ENCODE measurements at places on chromosomes 3 and 15. TPM values are rescaled to one million over a fixed set of nuclear protein-coding genes. Genes with fewer than 3 reads are reported as not detected.

DNA sequence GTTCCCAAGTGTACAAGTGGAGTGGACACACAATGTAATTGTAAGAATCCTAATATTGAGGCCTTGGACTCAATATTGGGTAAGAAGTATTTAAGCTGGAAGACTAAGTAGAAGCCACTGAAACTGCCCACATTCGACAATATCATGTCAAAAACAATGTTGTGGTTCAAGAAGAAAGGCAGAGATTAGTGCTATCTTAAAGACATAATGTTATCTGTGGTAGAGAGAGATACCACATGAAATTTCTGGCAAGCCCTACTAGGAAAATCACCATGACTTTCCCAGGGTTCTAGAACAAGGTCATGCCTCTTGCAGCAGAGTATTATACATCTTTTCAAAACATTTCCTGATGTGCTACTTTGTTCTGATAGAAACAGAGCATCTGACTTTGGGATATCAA lies 192.6 kb downstream of the RAP2B start:
- H3K27me3 ChIP-seq = peaks cover 51% of the 10 kb centered on the region
- no peak overlapping the region for H3K27ac ChIP-seq
- peaks cover 13% of the 10 kb centered on the region for H3K4me1 ChIP-seq

The AADACL2 gene
- not detected for total RNA-seq

- H3K27me3 ChIP-seq = no peaks in the 10 kb centered on the region
- no peaks in the 10 kb centered on the region for H3K36me3 ChIP-seq
- no peaks in the 10 kb centered on the region for H3K4me1 ChIP-seq
These were observed 240.9 kb upstream of the CADM2 start for GRCh38 chr3:84717894-84718293.

DNA sequence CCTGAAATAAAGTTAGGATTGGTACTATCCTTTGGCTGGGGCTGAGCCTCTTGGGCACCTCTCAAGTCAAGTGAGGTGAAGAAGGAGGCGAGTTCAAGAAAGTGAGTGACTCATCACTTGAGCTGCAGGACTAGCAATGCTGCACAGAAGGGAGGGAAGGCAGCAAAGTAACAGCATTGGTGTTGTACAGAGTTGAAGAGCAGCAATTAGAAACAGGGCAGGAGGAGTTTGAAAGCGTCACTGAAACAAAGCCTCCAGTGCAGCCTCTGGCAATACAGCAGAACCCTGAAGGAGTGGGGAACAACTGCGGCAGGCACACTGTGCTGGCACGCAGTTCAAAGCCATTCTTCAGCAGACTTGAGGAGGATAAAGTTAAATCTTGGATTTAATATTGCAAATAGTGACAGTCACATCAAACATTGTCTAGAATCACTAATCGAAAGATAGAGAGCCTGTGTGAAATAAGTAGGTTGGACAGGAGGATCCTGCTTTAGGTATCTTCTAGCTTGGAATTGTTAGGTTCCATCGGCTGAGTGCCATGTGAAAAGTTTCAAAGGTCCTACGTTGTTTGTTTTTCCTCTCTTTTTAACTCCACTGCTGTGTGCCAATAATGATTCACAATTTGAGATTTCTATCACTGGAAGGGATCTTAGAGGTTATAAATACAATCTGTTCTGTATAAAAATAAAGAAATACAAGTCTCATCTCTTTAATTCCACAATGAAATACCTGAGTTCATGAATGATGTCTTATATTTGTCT lies 479.8 kb downstream of the NAALADL2 start:
- no peak overlapping the region for H3K4me3 ChIP-seq
- DNase-seq = no peak
- H3K27me3 ChIP-seq = no peaks in the 10 kb centered on the region
- 0 out of 2 replicates have a peak overlapping the region, but pooled peaks have one; percentile 22 for H3K27ac ChIP-seq
- peaks cover 14% of the 10 kb centered on the region for H3K4me1 ChIP-seq

DNA sequence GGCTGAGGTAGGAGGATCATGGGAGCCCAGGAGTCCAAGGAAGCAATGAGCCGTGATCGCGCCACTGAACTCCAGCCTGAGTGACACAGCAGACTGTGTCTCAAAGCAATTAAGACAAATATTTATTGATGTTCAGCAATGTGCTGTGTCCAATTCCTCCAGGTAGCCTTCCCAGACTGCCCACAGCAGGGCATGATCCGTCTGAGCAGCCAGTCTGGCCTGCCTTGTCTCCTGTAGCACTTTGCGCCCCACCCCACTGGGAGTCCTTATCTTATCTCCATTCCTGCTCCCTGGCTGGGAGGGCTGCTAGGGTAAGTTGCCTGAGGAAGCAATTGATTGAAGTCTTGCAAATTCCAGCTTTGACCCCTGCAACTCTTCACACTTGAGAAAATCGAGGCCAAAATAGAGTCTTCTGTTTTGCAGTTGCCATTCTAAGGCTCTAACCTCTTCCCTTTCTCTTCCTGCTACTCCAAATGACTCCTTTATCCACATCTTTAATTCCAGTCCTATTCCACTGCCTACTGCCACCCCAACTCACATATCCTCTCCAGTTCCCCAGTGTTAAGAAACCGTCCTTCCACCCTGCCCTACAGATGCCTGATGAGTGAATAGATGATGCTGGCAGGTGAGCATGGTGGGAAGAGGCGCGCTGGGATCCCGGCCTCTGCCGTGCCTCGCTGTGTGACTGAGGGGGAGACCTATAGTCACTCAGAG lies 26.9 kb upstream of the LCTL start:
- no peak for DNase-seq
- no peaks in the 10 kb centered on the region for H3K36me3 ChIP-seq
- H3K4me1 ChIP-seq = peaks cover 11% of the 10 kb centered on the region
- no peaks in the 10 kb centered on the region for H3K27me3 ChIP-seq

DNA sequence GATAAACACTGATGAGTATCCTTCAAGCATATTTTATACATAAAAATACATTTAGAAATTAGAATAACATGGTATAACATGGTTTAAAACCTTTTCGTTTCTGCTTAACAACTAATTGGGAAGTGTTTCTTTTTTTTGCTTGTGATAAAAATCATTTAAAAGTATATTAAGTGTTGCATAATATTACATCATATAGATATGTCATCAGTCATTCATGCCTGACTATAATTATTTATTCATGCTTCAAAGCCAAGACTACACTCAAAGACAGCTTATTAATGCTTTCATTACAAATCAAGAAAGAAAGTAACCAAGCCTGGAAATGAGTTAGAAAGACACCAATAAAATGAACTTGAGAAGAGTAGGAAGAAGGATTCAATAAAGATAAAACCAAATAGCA lies 136.6 kb upstream of the TP63 start:
- H3K4me3 ChIP-seq = no peak overlapping the region
- no peak overlapping the region for H3K27ac ChIP-seq
- no peaks in the 10 kb centered on the region for H3K4me1 ChIP-seq
- DNase-seq = no peak
- no peaks in the 10 kb centered on the region for H3K36me3 ChIP-seq

The AP3B2 gene
- 17.7 TPM for total RNA-seq

Data from WTC11 (cell line).